Activated gamma-delta T cell treated with Interleukin-2 at 50 U/mL for 16 hours (primary cell): ENCODE measurements at places on chromosomes 2 and 18.

- DNase-seq: no peak
Observed at GRCh38 chr2:237858294-237859081, 935 bp upstream of the RAMP1 start.

DNA sequence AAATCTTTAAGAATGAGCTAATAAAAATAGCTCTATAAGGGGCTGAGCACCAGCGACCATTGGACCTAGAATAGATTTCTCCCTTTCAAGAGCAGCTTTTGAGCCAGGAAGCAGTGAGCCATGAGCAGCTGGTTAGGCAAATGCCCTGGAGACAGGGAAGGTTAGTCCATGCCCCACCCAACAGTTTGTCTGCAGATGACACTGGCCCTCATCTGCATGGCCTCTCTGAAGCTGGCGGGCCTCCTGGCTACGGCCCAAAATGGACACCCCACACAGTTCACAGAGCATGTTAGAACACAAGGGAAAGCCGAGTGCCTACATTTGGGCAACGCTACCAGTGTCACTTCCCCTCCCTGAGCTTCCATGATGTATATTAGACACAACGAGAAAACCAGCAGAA lies 201.1 kb downstream of the MGAT5 start:
- DNase-seq: no peak

DNA sequence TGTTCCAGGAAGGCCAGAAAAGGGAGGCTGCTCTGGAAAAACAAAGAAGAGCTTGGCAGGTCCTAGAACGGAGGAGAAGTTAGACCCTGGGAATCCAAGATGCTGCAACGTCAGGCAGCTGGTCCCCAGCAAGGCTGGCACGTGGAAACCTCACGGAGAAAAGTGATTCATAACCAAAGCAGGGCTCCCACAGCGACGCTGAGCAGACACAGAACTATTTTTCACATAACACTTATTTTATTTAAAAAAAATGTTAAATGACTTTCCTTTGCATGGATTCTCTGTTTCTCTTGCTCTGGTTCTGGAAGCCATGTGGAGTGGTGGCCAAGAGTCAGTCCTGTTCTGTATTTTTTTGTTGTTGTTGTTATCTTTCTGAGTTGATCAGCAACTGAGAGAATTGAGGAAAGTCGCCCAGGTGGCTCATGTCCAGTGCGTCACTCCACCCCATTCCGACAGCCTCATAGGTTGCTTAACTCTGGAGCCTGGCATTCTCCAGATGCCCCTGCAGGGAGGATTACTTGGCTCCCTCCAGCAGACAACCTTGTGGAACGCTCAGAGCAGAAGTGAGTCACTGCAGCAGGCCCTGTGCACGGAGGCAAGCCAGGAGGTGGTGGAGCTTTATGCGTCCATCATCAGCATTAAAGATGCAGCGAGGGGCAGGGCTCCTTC lies 229.9 kb upstream of the HDAC4 start:
- DNase-seq: no peak

GRCh38 chr2:239283961-239284795 lies 116.6 kb downstream of the HDAC4 start:
- DNase-seq: no peak

DNA sequence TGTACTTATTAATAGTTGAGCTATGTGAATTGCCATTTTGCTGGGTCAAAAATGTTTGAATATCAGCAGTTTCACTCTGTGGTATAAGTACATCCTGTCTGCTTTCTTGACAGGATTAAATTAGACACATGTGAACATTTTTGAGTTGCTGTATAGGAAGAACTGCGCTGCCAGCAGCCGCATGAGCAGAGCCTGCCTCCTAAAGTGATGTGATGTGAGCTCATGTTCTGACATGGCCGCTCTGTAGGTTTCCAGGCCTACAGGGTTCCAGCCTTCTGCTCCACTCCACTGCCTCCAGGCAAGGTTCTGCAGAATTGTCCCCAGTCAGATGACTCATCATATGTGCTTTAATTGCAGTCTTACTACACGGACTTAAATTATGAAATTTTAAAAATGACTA lies 119.7 kb upstream of the NFATC1 start:
- DNase-seq: no peak
